ENCODE measurements at places on chromosomes 2 and 18. TPM values are rescaled to one million over a fixed set of nuclear protein-coding genes. Genes with fewer than 3 reads are reported as not detected.

The ZNF385B gene
- total RNA-seq, result 1.1 TPM

The SCYGR6 gene
- not detected for total RNA-seq

The FAM237A gene
- not detected for total RNA-seq

The IL36RN gene
- not detected for total RNA-seq

The KIAA2012 gene
- not detected for total RNA-seq

DNA sequence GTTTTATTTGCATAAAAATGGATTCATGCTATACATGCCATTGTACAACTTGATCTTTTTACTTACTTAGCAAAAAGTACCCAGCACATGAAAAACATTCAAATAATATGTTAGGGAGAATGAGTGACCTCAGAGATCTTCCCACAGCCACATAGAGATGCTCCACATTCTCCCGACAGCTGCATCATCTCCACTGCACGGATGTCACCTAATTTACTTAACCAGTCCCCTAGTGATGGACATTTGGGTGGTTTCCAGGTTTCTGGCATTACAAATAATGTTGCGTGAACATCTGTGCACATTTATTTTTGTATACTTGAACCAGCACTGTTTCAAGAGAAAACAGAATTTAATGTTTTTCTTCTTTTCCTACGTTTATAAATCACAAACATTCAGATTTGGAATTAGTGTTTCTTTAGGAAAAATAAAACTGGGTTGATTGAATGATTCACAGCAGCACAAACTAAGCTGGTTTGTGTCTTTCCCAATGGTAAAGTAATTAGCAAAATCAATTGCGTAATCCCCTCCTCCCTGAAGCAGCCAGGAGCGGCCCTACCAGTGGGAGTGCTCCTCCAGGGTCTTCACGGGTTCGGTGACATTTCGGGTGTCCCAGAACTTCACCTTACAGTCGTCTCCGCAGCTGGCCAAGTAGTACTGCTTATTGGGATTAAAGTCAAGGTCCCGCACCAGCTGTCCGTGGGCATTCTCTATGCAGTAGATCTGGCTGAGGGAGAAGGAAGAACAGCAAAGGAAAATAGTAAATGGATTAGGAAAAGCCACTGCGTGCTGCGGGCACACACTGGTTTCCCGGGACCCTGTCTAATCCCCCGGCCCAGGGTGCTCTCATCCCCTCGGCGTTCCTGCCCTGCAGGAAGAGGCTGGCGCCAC is 183.9 kb downstream of the EIPR1 start:
- DNase-seq, result peak; percentile 89

- no peak for DNase-seq
Measured at GRCh38 chr2:176443946-176444345, 174.7 kb downstream of the MTX2 start.

- DNase-seq, result no peak
Measured at GRCh38 chr2:8475349-8476031, 206.4 kb upstream of the ID2 start.

GRCh38 chr2:147345246-147345645 is 499.6 kb upstream of the ACVR2A start:
- no peak for DNase-seq

DNA sequence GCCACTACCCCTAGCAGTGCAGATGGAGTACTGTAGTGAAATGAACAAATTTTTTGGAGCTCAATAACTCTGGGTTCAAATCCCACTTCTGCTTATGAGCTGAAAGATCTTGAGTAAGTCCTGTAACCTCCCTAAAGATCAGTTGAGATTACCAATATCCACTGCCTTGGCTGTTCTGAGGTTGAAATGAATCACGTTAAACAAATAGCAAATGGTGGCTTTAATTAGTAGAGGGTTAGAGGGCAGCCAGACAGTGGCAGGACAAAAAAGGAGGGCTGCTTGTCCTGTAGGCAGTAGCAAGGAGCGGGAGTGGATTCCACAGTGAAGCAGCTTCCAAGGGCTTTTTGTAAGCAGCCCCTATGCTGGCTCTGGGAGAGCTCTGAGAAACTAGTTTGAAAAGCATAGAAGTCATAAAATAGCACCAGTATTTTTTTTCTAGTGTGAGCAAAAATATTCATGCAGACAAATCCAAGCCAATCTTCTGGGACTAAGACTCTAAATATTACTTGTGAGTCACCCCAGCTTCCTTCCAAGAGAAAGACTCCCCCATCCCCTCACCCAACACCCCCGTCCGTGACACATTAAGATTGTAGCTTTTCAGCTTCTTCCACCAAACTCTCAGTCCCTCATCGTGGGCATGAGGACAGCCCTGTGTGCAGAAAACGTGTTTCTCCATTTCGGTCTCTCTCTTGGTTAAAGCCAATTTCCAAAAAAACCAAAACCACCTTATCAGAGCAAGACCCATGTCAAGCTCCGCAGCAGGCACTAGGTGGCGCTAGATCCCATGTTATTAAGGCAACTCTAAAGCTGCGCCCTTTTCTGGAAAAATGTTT is 123.5 kb upstream of the LGALSL start:
- no peak for DNase-seq

DNA sequence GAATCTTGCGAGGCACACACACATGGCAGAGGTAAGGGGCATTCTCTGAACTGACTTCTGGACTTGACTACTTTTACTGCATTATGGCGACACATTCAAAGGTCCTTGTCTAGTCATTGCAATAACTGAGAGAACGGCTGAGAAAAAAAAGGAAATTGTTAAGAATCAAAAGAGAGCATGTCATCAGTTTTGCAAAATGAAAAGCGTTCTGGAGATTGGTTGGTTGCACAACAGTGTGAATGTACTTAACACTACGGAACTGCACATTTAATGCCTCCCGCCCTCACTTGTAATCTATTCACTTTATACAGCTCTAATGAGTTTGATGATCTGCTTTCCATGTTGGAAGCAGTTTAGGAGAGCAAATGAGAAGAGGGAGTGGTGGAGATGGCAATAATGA is 68.5 kb upstream of the NFU1 start:
- DNase-seq, result no peak

- DNase-seq, result no peak
Measured at GRCh38 chr2:209074711-209075110, 349.1 kb upstream of the MAP2 start.

DNA sequence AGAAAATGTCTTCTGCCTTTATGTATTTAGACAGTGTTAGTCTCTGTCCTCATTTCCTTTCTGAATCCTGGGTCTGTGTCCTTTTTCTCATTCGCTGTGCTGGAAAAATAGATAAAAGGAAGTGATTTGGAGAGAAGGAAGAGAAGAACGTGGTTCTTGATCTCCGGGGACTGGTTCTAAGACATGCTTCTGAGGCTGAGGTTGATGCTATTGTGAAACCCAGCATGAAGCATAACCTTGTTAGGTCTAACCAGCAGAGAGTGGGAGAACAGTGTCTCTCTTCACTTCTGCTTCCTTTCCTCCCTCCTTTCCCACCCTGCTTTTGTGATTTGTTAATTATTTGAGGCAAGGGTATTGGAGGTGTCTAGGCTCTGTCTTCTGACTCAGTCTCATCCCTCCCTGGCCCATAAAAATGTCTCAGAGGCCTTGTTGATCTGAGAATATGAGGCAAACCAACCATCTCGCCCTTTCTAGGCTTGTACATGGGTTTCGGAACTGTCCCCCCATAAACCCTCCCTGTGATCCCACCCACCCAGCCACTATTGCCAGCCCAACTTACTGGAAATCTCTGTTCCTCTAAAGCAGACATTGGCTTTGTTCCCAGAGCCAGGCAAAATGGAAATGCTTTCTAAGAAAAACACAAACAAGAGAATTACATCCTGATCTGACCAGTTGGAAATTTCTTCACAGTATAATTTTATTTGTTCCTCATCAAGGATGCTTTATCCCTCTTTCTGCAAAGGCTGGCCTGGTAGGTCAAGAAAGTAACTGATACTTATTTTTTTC is 360.6 kb upstream of the TNP1 start:
- DNase-seq, result no peak

DNA sequence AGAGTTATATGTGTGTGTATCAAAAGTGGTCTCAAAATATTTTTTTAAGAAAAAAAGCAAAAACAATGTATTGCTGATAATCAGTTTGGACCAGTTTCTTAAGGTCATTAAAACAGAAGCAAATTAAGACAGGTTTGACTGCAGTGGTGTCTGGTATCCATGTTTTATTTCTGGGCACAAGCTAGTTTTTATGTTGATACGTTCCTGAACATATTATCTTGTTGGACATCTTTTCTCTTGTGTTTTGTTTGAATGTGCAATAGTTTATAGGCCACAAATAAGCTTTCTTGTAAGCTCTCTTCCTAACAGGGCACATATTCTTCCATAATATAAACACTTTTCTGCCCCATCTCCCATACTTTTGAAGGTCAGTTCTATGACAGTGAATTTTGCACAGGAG is 74.6 kb upstream of the FAM117B start:
- no peak for DNase-seq

Data from osteoblast (primary cell).